ENCODE measurements at places on chromosomes 7 and 10.

GRCh38 chr7:12610899-12611298, 40.4 kb downstream of the SCIN start:
- no peak for DNase-seq

- no peak for DNase-seq
These were observed 40.7 kb upstream of the EBLN1 start for GRCh38 chr10:22258471-22258870.

GRCh38 chr10:89069589-89069988, 79.0 kb downstream of the FAS start:
- no peak for DNase-seq

GRCh38 chr7:2542011-2542915, 13.1 kb downstream of the BRAT1 start:
- DNase-seq, result no peak

DNA sequence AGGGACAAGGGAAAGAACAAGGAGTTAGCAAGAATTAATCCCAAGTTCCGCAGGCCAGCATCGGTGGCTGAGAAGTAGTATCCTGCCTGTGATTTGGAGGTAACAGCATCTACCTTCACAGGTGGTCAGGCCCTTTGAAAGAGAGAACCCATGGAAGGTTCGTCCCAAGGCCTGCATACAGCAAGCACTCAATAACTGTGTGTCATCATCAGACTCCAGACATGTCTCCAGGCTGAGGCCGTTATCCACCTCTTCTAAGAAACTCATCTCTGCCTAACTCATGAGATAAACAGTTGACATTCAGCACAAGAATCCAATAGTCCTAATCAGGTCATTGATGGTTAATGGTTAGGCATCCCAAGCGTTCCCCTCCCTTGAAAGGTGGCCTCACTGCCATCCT, 45.0 kb downstream of the CTBP2 start:
- DNase-seq, result no peak

- no peak for DNase-seq
These were observed 206.1 kb upstream of the NPSR1 start for GRCh38 chr7:34451923-34452322.

- DNase-seq, result peak; percentile 37
These were observed 860 bp downstream of the ZEB1 start for GRCh38 chr10:31319602-31320549.
